T follicular helper cell (primary cell): ENCODE measurements at places on chromosomes 6 and 20.

- no peak for DNase-seq
Observed at GRCh38 chr6:43737272-43738081, 32.5 kb upstream of the VEGFA start.

DNA sequence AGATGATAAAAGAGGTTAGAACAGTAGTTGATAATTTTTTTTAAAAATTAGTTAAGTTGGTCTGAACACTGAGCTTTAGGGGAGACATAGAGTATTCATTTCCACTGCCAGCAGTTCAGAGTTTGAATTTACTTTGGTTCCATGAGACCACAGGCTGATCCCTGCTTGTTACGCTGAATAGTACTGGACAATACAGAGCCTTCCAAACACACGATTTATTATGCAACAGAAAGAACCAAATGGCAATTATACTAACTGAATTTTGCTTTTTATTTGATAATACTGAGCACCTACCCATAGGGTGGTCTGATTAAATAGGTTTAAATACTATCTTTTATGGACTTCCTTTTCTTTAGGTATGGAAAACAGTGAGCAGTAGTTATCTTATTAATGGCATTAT is 111.4 kb downstream of the POPDC3 start:
- no peak for DNase-seq

DNA sequence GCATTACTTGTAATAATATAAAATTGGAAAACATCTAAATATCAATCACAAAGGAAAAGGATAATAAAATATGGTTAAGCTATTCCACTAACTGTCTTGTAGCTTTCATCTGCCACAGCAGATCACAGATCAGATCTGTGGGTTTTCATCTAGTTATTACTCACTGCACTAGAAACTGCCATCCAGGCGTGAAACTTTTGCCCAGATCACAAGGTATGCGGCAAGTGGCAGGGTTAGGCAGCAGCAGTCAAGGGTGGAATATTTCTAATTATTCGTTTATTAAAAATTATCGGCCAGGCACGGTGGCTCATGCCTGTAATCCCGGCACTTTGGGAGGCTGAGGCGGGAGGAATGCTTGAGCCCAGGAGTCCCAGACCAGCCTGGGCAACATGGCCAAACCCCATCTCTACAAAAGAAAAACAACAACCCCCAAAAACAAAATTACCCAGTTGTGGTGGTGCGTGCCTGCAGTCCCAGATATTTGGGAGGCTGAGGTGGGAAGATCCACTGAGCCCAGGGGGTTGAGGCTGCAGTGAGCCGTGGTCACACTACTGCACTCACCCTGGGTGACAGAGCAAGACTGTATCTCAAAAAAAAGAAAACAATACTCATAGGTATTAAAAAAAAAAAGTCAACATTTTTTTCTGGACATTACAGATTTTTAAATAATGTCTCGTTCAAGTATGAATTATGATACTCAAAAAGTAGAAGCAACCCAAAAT is 32.1 kb downstream of the BEND3 start:
- DNase-seq = no peak

DNA sequence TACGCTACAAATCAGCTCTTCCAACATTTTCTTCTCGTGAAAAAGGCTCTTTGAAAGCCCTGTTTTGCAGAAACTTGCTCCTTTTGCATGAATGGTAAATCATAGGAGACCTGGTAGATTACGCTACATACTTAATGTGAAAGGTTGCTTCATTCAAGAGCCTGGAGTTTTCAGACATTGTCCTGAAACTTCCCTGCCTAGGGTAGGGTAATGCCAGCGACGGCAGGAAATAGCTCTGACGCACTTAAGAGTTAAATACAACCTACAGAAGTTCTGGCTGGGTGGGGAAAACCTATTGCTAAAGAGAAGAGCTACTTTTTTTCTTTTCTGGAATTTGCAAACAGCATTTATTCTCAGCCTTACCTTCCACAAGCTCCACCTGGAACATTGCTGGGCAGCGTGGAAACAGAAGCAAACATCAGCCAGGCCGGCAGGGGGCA is 144.5 kb downstream of the LPA start:
- peak; percentile 57 for DNase-seq

- DNase-seq = no peak
Observed at GRCh38 chr20:17875106-17875980, 93.3 kb downstream of the SNX5 start.

DNA sequence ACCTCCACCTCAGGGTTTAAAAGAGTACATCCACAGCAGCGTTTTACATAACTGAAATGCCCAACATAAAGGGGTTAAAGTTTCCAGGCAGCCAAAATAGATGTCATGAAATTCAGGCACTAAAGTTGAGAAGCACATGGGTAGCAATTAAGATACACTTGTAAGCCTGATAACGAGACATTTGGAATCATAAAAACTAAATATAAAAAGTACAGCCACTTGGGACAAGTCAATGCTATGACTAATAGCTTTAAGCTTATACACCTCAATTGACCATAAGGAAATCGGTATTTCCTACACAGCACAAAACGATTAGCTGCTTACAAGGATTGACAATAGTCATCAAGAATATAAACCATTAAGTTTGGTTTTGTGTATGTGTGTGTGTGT is 11.8 kb downstream of the LOC128125822 start:
- no peak for DNase-seq

DNA sequence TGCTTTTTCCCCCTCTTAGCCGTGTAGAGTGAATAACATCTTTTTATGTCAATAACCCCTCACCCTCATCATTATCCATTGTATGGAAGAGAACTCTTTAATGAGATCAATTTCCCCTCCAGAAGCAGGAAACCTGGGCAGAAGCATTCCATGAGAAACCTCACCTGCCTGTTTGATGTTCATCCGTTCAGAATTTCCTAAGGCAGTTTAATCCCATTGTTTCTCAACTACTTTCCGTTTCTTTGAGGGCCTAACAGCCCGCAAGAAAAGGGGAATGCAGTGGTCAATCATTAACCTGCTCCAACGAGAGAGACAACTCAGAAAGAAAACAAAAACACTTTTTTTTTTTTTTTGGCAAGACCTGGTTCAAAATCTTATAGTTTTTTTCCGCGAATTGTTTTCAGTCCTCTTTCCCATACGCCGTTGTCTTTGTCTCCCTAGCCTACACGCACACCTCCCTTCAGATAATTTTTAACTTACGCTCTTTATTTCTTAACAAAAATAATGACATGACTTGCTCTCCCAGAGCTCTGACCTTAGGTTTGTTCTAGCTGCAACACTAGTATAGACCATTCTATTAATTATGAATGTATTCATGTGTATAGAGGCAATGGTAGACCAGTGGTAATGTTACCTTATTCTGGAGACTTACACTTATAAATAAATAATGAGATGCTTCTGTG is 25.6 kb upstream of the ID4 start:
- no peak for DNase-seq

- no peak for DNase-seq
Observed at GRCh38 chr6:114272582-114272981, 70.2 kb downstream of the HS3ST5 start.

GRCh38 chr6:11970114-11970513 is 42.0 kb upstream of the HIVEP1 start:
- DNase-seq = no peak

DNA sequence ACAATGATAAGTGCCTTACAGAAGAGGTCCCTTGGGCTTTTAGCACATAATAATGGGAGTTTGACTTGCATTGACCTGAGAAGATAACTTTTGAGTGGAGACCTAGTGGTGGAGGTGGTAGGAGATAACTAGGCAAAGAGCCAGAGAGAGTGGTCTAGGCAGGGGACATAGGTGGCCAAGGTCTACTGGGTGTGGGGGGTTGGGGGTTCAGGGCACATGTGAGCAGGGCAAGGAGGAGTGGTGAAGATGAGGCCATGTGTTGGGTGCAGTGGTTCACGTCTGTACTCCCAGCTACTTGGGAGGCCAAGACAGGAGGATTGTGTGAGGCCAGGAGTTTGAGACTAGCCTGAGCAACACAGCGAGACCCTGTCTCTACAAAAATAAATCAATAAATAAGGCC is 74.3 kb upstream of the CTNNBL1 start:
- no peak for DNase-seq

DNA sequence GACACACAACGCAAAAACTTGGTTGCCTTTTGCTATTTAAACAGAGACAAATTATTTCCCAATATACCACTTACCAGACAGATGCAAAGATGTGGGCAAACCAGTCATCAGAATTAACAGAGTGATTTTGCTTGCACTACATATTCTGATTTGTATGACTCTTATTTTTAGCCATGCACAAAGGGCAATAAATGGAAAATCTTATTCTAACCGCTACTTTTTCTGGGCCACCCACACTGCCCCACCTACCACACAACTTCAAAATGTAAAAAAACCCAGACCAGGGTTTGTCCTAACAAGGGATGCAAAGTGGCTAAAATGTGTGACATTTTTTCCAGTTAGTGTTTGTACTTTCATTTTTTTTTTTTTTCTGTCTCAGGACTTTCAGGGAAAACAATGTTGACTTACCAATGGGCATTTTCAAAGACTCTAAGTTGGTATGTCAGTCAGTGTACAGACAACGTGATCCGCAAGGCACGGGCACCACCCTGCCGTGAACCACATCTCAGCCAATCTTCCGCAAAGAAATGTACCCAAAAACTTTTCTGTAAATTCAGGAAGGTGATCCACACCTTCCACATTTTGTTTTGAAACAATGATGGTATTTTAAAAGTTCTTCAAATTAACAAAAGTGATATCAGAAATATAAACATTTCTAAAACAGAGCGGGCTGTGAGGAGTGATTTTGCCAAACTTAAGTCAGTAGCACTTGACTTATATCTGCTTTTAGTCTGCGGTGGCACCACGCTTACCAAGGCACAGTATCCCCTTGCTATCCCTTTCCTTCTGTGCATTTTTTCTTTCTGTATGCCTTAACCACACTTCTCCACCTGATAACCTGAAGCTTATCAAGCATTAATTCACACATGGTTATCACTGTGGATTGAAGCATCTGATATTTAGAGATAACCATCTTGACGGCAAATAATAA is 185.6 kb downstream of the GJA10 start:
- no peak for DNase-seq

DNA sequence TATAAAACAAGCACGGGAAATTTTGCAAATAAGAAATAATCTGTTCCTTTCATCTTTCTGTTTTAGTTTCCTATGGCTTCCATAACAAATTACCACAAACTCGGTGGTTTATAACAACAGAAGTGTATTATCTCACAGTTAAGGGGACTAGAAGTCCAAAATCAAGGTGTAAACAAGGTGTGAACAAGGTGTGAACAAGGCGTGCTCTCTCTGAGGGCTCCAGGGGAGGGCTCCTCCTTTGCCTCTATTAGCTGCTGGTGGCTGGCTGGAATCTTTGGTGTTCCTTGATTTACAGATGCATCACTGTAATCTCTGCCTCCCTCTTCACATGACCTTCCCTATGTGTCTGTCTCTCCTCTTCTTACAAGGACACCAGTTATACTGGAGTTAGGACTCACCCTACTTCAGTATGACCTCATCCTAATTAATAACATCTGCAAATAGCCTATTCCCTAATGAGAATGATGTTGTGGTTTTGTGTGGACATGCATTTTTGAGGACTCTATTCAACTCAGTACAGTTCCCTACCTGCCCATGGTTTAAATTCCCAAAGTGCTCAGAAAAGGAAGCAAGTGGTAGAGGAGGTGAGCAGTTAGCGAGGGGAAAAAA is 17.5 kb upstream of the BMP5 start:
- no peak for DNase-seq

- no peak for DNase-seq
Observed at GRCh38 chr6:30618270-30618797, 694 bp downstream of the MRPS18B start.

- DNase-seq = no peak
Observed at GRCh38 chr6:12343122-12343439, 52.9 kb downstream of the EDN1 start.

GRCh38 chr6:79377888-79378348 is 143.4 kb upstream of the HMGN3 start:
- no peak for DNase-seq

DNA sequence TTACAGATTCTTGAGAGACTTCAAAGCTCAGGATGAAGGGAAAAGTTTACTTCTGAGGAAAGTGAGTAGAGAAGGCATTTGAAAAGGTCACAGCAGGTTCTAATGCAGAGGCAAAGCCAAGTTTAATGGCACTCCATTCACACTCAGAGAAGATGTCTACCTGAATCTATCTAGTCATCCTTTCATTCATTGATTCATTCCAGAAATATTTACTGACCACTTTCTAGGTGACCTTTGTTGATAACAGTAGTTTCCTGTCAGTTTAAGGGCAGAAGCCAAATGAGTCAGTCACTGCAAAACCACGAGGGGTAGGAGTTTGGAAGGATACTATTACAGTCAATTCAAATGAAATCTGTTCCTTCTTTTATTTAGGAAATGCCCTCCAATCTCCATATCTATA is 30.8 kb downstream of the FBXO5 start:
- no peak for DNase-seq

- DNase-seq = no peak
Observed at GRCh38 chr6:45801471-45802289, 214.0 kb downstream of the CLIC5 start.

DNA sequence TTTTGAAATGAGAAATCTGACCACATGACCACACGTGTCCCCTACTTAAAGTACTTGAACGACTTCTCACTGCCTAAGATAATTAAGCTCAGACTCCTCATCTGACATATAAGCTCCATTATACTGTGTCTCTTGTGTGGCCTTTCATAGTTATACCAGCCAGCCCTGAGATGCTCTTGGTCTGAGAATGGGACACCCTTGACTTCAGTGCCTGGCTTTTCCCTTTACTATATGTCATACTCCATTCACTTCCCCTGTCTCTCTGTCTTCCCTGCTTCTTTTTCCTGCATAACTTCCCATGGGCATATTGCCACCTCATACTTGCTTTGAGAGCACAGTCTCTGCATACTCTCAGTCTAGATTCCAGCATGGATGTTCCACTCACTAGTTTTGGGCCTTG is 53.4 kb upstream of the TINAG start:
- no peak for DNase-seq

GRCh38 chr6:89610149-89610642 is 28.4 kb downstream of the LYRM2 start:
- peak; percentile 63 for DNase-seq

- DNase-seq = no peak
Observed at GRCh38 chr6:56914798-56915658, 39.9 kb upstream of the BEND6 start.

DNA sequence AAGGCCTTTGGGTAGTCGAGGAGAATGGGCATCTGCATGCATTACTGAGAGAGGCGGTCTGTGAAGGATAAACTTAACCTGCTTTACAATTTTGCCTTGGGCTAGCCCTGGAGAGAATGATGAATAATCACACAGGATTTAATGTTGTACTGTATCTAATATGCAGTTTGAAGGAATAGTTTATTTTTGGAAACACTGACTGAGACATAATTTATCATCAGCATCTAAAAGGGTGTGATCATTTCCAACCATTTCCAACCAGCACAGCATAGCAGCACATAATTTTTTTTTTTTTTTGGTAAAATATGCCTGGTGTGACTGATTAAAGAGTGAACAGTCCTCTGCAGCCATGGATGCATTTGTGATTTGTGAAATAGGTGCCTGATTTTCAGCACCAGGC is 519.5 kb downstream of the PHF3 start:
- no peak for DNase-seq
